ENCODE measurements at places on chromosomes 3 and 15.

DNA sequence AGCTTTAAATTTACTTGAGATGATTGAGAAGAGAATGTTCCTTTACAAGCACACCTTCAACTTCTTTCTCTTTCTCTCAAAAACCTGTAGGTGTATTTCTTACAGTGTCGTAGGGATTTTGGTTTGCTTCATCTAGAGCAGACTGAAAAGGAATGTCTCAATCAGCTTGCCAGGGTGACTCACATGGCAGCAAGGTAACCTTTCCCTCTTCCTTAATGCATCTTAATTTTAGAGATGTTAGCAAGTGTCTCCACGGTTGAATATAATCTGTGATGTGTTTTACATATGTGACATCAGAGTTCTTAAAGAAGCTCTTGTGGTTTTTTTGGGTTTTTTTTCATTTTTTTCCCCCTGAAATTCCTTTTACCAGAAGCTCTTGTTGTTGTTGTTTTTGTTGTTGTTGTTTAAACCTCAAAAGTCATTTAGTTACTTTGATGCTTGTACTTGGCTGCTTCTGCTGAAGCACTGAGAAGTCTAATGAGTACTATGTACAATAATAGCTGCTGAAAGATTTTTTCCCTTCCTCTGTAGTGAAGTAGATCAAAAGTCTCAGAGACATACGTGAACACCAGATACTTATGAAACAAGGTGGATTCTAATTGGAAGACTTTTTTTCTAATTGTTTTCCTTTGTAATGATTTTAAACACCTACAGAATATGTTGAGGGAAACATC is 83.1 kb downstream of the RETNLB start:
- no peak overlapping the region for H3K4me3 ChIP-seq
- H3K27ac ChIP-seq = no peak overlapping the region
- H3K36me3 ChIP-seq = peaks cover 7% of the 10 kb centered on the region

GRCh38 chr3:194306771-194307640 is 44.1 kb downstream of the CPN2 start:
- H3K4me1 ChIP-seq = no peaks in the 10 kb centered on the region
- peaks cover 54% of the 10 kb centered on the region for H3K27me3 ChIP-seq
- no peak for DNase-seq
- no peak overlapping the region for H3K27ac ChIP-seq

DNA sequence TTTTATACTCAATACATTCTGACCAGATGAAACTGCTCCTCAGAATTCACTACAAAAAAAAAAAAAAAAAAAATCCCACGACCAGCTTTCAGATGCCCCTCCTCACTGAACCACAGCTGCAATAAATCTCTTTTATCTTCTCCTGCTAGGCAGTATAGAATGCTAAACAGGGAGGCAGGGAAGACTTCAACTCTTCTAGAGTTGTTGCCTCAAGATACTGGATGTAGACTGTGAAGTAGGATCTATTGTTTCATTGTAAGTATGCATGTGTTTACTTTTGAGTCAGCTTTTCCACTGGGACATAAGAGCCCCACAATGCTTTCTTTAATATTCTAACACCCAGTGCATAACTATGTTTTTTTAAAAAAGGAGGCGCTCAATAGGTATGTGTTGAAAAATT is 401.4 kb downstream of the TBL1XR1 start:
- H3K36me3 ChIP-seq = no peaks in the 10 kb centered on the region
- no peak overlapping the region for H3K27ac ChIP-seq
- no peak overlapping the region for H3K4me3 ChIP-seq
- H3K4me1 ChIP-seq = no peaks in the 10 kb centered on the region
- no peaks in the 10 kb centered on the region for H3K27me3 ChIP-seq

DNA sequence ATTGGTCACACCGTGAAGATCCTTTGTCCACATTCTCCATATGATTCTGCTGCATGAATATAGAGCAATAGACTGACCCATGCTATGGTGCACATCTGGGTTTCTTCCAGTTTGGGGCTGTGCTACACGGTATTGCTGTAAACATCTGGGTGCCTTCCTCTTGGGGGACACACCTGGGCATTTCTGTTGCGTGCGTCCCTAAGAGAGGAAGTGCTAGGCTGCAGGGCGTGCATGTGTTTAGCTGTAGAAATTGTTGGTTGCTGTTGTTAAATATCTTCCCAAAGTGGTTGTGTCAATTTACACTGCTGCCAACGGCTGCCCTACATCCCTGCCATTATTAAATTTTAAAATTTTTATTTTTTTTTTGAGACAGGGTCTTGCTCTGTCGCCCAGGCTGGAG is 52.4 kb downstream of the NUP210 start:
- no peaks in the 10 kb centered on the region for H3K36me3 ChIP-seq
- no peak overlapping the region for H3K27ac ChIP-seq
- H3K4me3 ChIP-seq = no peak overlapping the region
- no peak for DNase-seq
- no peaks in the 10 kb centered on the region for H3K27me3 ChIP-seq

DNA sequence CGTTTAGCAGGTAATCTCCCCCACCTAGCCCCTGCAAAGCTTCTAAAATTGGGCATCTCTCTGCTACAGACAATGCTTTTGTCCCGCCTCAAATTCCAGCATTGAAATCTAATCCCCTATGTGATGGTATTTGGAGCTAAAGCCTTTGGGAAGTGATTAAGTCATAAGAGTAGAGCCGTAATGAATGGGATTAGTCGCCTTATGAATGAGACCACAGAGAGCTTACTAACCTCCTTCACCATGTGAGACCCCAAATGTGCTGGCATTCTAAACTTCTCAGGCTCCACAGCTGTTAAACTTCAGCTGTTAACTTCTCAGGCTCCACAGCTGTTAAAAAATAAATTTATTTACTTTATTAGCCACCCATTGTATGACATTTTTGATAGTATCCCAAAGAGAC is 374.2 kb upstream of the BCHE start:
- DNase-seq = no peak
- H3K4me1 ChIP-seq = no peaks in the 10 kb centered on the region
- no peak overlapping the region for H3K27ac ChIP-seq
- no peaks in the 10 kb centered on the region for H3K27me3 ChIP-seq
- no peak overlapping the region for H3K4me3 ChIP-seq

- H3K27me3 ChIP-seq = no peaks in the 10 kb centered on the region
- no peak overlapping the region for H3K27ac ChIP-seq
- H3K36me3 ChIP-seq = no peaks in the 10 kb centered on the region
- H3K4me3 ChIP-seq = no peak overlapping the region
- no peak for DNase-seq
Observed at GRCh38 chr15:48389691-48390143, 58.5 kb downstream of the DUT start.

- H3K4me1 ChIP-seq = peaks cover 2% of the 10 kb centered on the region
- peaks cover 4% of the 10 kb centered on the region for H3K27me3 ChIP-seq
- peak; percentile 84 for DNase-seq
- H3K36me3 ChIP-seq = no peaks in the 10 kb centered on the region
Observed at GRCh38 chr15:64905119-64905831, 6.4 kb upstream of the ANKDD1A start.

GRCh38 chr3:6680119-6680806 is 180.7 kb upstream of the GRM7 start:
- H3K36me3 ChIP-seq = no peaks in the 10 kb centered on the region
- no peaks in the 10 kb centered on the region for H3K27me3 ChIP-seq
- no peak overlapping the region for H3K27ac ChIP-seq
- H3K4me1 ChIP-seq = no peaks in the 10 kb centered on the region
- no peak for DNase-seq
- no peak overlapping the region for H3K4me3 ChIP-seq

Data from heart right ventricle (tissue), 16 donors.